Thoracic aorta (tissue), 2 donors: ENCODE measurements at places on chromosomes 7 and 10. TPM values are rescaled to one million over a fixed set of nuclear protein-coding genes. Genes with fewer than 3 reads are reported as not detected.

- no peaks in the 10 kb centered on the region for H3K27me3 ChIP-seq
- peaks cover 41% of the 10 kb centered on the region for H3K4me1 ChIP-seq
- peak overlapping the region; percentile 89 for H3K27ac ChIP-seq
- peaks cover 24% of the 10 kb centered on the region for H3K36me3 ChIP-seq
- no peak overlapping the region for H3K4me3 ChIP-seq
- DNase-seq: no peak
Measured at GRCh38 chr7:130887182-130887956, 153.4 kb upstream of the KLF14 start.

DNA sequence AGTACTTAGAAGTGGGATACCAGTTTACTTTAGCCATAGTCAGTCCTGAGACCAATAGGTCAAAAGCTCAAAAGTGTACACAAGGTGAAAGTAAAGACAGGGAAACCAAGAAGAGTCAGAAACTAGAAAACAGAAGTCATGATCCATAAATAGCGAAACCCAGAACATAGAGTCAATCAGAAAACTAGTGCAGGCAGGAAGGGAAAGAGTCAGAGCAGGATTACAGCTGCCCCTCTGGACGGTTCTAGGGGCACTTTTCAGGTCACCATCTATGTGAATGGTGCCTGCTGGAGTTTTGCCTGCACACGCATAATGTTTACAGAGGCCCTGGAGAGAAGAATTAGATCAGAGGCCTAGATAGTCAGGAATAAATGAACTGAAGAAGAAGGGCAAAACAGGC lies 22.4 kb upstream of the DMTF1 start:
- no peaks in the 10 kb centered on the region for H3K27me3 ChIP-seq
- H3K4me3 ChIP-seq: no peak overlapping the region
- H3K36me3 ChIP-seq: no peaks in the 10 kb centered on the region
- H3K4me1 ChIP-seq: no peaks in the 10 kb centered on the region
- no peak overlapping the region for H3K27ac ChIP-seq

GRCh38 chr7:44193011-44193802 lies 4.0 kb upstream of the GCK start:
- H3K27me3 ChIP-seq: no peaks in the 10 kb centered on the region
- no peak overlapping the region for H3K4me3 ChIP-seq
- no peaks in the 10 kb centered on the region for H3K4me1 ChIP-seq
- H3K27ac ChIP-seq: no peak overlapping the region
- no peak for DNase-seq

GRCh38 chr10:51377932-51378599 lies 303.8 kb downstream of the PRKG1 start:
- H3K27ac ChIP-seq: peak overlapping the region; percentile 26
- H3K4me3 ChIP-seq: no peak overlapping the region
- DNase-seq: no peak
- peaks cover 2% of the 10 kb centered on the region for H3K36me3 ChIP-seq

DNA sequence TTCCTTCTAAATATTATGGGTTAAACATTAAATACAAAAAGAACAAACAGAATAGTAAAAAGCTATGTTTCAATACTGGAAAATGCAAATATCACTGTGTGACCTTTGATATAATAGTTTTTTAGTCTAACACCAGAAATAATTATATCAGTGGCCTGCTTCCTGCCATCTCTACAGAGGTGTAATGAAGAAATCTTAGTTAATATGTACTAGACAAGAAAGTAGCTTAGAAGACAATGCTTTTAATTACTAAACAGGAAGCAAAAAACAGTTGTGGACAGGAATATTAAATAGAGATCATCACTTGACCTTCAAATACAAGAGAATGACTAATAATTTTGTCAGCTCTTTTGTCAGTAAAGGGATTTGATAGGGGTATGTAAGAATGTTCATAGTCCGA lies 47.4 kb upstream of the LRRN3 start:
- peaks cover 7% of the 10 kb centered on the region for H3K4me1 ChIP-seq
- H3K36me3 ChIP-seq: no peaks in the 10 kb centered on the region
- no peak overlapping the region for H3K27ac ChIP-seq
- DNase-seq: no peak
- no peaks in the 10 kb centered on the region for H3K27me3 ChIP-seq
- H3K4me3 ChIP-seq: no peak overlapping the region

GRCh38 chr10:67520924-67521520 lies 175.0 kb downstream of the CTNNA3 start:
- H3K27ac ChIP-seq: no peak overlapping the region
- no peak overlapping the region for H3K4me3 ChIP-seq
- no peak for DNase-seq

KIF11 gene
- total RNA-seq: 1.9 TPM

ADO gene
- 22.8 TPM for total RNA-seq

FFAR4 gene
- 1.3 TPM for total RNA-seq

FAM241B gene
- 2.4 TPM for total RNA-seq

NME8 gene
- not detected for total RNA-seq

ATP5MK gene
- total RNA-seq: 148 TPM
